Stimulated activated CD8-positive, alpha-beta memory T cell treated with anti-CD3 and anti-CD28 coated beads, Interleukin-2, amount 100 ng/mL, for 1 hour (primary cell): ENCODE measurements at places on chromosomes 7 and 10.

DNA sequence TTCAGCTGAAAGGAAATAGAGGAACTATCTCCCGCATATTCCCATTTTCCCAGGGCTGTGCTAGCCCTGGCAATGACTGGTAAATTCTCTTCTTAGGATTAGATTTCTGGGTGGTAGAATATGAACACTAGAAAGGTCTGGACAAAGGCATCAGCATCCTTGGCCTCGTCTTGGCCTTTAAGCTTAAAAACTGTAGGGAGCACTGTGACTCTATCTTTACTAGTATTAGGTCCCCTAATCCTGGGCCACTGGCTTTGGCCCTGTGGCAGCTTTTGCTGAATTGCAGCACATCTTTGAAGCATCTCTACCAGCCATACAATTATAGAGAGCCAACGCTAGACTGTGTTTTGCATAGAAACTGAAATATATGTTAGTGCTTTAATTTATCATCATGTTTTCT is 41.5 kb upstream of the EBLN1 start:
- no peak for DNase-seq

GRCh38 chr10:119401671-119402395 is 140.7 kb downstream of the RGS10 start:
- no peak for DNase-seq

- no peak for DNase-seq
Observed at GRCh38 chr7:1939434-1940401, 269.6 kb downstream of the ELFN1 start.

DNA sequence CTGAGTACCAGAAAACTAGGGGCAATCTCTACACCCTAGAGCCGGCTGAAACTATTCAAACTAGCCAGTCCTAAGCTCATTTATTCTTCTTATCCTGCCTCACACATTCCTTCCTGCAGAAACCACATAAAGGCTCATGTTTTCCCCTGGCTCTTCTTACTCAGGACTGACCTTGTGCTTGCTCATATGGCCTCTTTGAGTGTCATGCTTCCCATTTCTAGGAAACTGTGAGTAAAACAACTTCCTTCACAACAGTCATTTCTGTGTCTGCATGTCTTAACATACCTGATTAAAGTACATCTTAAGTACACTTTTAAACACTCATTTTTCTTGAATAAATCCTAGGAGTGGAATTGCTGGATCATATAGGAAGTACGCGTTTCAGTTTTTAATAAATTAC is 52.3 kb upstream of the KIAA1217 start:
- no peak for DNase-seq

- DNase-seq = no peak
Observed at GRCh38 chr7:149063476-149063875, 27.0 kb downstream of the ZNF786 start.

DNA sequence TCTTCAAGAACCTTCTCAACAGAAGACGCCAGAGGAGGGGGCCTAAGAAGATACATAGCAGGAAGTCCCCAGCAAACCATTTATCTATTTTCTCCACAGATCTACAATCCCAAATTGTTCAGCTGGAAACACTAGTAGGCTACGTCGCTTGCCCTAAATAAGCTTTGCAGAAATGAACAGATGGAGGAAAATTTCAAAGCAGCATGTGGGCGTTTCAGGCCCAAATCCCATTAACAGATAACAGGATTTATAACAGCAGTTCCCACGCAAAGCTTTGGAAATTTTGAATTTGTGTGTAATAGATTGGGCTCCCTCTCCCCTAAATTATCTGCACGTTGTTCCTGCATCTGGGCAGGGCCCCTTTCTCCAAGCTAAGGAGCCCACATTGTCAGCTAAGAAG is 60.6 kb upstream of the FRMD4A start:
- no peak for DNase-seq

- DNase-seq = no peak
Observed at GRCh38 chr10:19111501-19112267, 63.1 kb downstream of the MALRD1 start.

- DNase-seq = no peak
Observed at GRCh38 chr10:110150046-110150445, 57.4 kb upstream of the MXI1 start.

DNA sequence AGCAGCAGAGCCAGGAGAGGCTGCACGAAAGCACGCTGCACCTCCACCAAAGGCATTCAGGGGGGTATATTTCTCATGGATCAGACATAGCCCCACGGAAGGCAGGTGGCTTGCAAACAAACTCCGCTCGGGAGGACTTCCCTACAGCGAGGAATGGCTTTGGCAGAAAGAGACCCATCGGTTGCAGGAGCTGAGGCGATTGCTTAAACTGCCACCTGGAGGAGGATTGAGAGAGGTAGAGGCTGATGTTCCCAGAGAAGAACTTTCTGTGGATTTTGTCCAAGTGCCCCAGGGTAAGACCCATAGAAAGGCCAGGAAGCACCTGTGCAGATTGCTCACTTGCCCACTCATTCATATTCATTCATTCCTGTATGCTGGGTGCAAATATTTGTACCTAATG is 89.1 kb downstream of the NEUROD6 start:
- DNase-seq = no peak

DNA sequence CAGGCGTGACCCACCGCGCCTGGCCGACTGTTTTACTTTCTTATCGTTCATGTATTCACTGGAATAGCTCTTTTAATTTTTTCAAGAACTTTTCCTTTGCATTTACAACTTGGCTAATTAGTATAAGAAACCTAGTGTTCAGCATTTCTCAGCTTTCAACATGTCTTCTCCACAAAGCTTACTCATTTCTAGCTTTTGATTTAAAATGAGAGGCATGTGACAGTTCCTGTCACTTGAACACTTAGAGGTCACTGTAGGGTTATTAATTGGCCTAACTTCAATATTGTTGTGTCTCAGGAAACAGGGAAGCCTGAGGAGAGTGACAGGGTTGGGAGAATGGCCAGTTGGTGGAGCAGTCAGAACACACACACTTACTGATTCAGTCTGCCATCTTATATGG is 125.1 kb upstream of the GPR22 start:
- DNase-seq = no peak

DNA sequence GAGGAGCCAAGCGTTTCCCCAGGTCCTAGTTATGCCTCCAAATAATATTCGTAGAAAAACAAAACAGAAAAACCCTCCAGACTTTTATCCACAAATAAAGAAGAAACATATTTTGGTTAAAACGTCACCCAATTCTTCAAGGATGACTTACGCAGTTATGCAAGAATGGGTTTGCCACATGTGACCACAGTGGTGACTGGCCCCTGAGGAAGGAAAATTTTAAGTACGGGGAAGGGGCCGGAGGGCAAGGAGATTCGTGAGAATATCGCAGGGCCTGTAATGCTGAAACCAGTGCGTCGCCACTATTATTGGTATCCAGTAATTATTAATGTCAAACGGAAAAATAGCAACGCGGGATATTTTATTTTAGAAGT is 537 bp upstream of the MRPS24 start:
- DNase-seq = no peak

DNA sequence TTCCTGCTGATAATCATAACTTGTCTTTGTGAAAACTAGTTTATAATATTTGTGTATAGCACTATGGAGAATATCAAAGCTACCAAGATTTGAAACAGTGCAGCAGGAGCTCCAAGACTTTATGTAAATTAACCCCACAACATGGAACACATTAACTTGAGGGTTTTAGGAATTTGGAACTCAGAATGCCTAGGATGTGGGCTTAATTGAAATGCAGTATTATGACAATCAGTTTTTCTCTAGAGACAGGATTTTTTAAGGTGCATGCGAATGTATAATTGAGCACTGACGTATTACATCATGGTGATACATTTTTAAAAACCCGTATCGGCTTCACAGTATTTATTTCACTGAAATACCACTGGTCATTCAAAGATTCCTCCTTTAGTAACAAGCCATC is 313.1 kb upstream of the DGKB start:
- DNase-seq = no peak

DNA sequence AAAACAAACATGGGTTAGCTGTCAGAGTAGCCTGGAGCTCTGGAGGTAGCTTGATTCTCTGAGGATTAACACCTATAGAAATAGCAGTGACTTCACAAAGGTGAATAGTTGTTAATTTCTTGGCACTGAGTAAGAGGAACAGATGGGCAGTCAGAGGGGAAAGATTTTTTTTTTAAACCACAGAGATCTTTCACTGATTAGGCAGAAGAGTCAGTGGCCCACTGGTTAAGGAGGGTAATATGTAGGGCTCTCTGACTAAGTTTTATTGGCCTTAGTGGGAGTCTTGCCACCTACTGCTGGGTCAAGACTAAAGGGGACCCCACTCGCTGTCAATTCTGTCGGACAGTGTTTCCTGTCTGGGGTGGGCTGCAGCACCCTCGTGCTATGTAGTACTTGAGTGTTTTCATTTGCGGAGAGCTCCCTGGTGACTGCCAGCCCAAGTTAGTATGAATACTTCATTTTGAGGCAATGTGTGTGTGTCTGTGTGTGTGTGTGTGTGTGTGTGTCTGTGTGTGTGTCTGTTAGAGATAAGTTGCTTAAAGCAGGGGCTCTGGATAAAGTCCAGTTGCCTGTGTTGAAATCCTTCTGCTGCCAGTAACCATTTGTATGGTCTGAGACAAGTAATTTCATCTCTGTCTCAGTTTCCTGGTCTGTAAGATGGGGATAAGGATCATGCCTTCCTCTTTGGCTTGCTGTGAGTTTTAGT is 145.2 kb downstream of the ARID5B start:
- DNase-seq = no peak

GRCh38 chr10:114811862-114812261 is 9.7 kb upstream of the FHIP2A start:
- DNase-seq = no peak

DNA sequence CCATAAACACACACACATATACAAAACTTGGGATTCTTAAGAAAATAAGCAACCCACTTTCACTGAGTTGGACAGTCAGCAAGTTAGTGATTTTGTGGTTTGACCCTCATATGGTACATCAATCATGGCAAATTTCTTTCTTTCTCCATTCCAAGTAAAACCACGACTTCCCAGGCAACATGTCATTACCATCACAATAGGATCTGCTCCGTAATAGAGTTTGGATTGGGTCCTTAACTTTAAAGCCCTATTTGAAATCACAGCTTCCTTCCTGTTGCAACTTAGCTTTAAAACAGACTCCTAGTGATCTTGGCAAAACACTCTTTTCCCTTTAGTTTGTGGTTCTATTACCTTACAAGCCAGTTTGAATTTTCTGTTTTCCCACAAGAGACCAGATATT is 483.6 kb downstream of the INHBA start:
- DNase-seq = no peak

GRCh38 chr10:132724446-132724845 is 61.5 kb downstream of the NKX6-2 start:
- no peak for DNase-seq

DNA sequence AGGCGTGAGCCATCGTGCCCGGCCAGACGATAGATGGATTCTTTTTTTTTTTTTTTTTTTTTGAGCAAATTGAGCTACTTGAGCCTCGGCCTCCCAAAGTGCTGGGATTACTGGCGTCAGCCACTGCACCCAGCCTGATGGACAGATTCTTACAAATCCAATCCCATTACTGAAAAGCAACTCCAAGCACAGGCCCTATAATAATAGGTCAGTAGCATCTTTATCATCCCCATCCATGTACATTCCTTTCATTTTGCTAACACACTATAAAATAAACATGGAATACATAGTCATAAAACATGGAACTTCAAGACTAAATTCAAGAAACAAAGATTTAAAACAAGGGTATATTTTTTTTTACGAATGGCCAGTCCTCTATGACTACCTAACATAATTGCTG is 16.0 kb upstream of the RSBN1L start:
- no peak for DNase-seq

- DNase-seq = peak; percentile 4
Observed at GRCh38 chr10:22002591-22003176, 846 bp downstream of the DNAJC1 start.
